ENCODE measurements at places on chromosomes 1 and 21.

- DNase-seq, result no peak
Measured at GRCh38 chr1:17635811-17636210, 96.3 kb downstream of the ARHGEF10L start.

- peak; percentile 22 for DNase-seq
Measured at GRCh38 chr1:156422602-156423091, 53.6 kb downstream of the RHBG start.

- DNase-seq, result no peak
Measured at GRCh38 chr1:216686860-216687766, 36.1 kb downstream of the ESRRG start.

GRCh38 chr1:107405236-107405635 is 264.4 kb downstream of the NTNG1 start:
- DNase-seq, result no peak

DNA sequence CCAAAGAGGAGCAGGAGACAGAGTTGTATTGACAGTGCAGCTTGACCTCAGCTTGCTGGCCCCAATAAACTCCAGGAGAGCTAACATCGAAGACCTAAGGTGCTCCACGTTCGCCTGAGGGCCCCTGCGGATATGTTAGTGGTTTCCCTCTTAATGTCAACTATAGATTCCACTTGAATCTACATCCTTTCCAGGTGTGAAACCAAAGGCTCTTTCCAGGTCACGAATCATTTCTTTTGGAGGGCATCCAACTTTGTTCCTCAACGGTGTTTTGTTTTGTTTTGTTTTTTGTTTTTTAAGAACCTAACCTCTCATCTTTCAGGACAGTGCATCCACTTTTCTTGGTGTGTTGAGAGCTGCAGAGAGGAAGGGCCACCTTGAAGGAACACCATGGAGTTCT is 267.6 kb upstream of the SGIP1 start:
- peak; percentile 14 for DNase-seq

DNA sequence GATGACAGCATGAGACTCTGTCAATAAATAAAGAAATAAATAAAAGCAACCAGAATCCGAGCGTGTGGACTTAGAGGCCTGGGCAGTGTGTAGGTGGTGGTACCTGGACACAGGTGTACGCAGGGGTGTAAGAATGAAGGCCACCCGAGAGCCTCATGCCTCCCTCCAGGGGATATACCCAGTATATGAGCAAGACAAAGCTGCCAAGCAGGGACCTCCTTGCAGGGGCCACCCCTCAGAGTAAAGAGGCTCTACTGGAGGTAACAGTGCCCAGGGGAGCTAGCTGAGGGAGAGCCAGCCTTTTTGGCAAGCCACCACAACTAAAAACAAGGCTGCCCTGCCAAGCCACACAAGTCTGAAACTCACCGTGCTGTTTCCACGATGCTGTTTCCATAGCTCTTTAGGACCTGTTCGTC is 179.2 kb upstream of the RAB4A start:
- DNase-seq, result no peak

DNA sequence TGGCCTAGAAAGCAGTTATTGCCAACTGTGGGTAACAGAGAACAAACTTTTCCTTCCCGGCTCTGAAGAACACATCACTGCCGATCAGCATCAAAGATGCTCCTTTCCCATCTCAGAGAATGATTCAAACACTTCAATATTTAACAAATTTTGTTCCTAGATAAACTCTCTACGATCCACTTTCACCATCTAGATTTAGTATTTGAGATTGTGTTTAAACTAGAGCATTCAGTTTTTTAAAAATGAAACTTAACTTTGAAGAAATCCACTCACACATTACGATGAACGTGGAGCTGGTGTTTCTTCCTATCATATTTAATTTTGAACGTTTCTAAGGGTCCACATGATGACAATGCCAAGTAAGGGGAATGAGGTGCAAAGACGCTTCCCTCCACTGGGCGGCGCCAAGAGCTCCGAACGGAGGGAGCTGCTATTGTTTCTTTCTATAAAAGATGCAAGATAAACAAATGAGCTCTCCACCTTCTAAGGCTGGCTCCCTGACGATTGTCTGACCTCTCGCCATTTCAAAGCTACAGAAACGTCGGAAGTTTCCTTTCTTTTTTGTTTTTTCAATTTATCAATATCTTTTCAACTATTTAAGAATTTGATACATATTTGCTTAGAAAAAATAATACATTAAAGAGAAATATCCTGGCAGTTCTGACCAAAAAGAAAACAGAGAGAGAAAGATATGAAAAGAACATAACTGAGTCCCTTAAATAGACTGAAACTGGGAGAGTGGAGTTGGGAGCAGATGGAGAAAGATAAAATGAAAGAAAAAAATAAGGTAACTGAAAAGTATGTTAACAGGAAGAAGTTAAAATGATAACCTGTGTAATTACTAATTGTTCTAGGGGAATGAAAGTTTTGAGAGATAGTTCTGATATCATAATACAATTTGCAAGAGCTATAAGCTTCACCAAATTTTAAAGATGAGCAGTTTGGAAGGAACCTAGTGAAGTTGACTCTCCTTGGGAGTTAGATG is 4.4 kb upstream of the BARHL2 start:
- peak; percentile 53 for DNase-seq

- DNase-seq, result no peak
Measured at GRCh38 chr1:151312411-151312810, 14.8 kb downstream of the PI4KB start.

DNA sequence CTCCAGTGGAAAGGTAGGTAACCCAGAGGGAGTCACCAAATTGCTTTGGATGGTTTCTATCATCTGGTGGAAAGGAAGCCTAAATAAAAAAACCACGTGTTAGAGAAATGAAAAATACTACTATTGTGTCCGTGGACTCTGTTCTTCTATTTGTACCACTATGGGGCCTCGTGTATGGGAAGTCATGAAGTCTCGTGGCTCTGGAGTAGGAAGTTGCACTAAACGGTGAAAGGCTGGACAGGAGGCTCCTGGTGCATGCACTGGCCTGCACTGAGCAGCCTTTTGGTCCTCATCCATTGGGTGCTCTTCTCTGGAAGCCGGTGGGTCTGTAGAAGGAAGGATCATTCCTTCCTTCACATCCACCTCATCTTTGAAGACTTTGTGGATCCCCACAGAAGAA is 17.0 kb downstream of the F3 start:
- DNase-seq, result no peak

DNA sequence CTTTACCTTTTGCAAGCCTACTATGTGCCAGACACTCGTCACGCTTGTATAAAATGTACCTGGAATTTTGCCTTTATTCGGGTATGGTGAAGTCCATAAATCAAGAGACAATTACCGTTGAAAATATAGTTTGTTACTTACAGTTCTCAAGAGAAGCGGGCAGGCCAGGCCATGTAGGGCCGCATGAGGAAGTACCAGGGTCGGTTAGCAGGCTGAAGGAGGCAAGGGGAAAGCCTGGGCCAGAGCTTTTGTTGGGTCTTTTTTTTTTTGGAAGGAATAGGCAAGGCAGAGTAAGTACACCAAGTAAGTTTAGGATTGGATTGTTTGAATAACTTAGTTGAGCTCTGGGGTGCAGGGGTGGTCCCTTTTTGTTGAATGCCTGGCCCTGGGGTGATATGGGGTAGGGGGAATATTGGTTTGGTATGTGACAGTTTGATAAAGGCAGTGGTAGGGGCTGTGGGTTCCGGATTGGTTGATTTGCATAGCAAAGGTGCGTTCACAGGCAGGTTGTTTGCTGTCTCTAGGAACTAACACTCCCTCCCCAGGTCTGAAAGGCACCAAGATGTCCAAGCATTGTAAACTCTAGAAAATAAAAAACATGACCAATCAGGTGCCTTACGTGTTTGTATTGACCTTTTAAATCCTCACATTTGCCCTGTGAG is 80.7 kb downstream of the KAZN start:
- DNase-seq, result no peak

DNA sequence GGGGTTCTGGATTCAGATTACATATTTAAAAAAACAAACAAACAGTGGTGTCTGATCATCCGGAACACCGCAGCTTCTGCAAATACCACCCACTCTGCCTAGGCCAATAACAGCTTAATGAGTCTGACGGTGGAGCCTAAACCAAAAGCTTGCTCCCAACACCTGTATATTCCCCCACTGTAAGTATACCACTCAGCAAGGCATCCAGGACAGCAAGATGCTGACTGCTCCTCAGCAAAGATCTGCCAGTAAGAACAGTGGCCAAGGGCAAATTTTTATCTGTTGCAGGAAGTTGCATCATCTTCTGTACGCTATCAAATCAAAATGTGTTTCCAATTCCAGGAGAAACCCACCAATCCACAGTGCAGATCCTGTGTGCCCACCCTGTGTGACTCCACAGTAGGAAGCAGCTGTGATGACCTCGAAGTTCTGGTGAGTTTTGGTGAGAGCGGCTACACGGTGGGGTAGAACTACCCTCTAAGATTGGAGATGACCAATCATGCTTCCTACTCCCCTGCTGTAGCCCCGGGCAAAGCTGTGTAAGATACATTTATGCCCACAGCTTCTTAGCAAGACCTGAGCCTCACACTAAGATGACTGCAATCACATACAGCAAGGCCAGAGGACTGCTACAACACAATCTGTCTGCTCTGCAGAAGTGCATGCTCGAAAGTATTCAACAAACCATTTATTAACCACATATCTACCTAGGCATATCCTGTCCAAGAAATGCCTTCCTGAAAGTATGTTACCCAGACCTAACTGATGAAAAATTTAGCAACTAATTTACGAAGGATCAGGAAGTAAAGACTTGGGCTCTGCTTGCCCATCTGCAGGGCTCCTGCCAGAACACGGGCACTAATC is 30.5 kb downstream of the SIPA1L2 start:
- DNase-seq, result no peak

GRCh38 chr1:51421964-51422363 is 91.6 kb upstream of the TTC39A start:
- DNase-seq, result peak; percentile 78

DNA sequence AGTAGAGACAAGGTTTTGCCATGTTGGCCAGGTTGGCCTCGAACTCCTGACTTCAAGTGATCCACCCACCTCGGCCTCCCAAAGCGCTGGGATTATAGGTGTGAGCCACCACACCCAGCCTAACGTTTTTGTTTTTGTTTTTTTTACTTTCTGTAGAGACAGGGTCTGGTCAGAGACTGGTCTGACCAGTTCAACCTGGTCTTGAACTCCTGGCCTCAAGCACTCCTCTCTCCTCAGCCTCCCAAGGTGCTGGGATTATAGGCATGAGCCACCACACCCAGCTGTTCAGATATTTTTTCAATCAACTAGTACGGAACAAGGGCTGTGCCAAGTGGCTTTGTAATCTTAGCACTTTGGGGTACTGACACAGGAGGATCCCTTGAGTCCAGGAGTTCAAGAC is 209.5 kb downstream of the RERE start:
- DNase-seq, result no peak

DNA sequence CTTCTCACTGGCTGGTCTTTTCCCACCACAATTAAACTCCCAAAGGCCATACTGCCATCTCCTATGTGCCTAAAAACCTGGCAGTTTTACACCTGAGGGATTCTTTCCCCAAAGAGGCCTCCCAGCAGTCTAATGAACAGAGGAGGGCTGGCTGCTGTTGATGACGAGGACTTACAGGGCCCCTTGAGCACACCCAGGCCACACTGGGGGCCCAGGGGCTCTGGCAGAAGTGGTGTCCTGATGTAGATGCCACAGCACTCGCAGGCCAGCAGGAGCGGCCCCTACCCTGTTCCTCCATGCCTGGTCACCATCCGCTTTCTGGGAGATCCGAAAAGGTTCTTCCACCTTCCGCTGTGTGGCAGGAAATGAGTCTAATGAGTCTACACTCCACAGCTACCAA is 24.2 kb downstream of the POFUT2 start:
- DNase-seq, result no peak

DNA sequence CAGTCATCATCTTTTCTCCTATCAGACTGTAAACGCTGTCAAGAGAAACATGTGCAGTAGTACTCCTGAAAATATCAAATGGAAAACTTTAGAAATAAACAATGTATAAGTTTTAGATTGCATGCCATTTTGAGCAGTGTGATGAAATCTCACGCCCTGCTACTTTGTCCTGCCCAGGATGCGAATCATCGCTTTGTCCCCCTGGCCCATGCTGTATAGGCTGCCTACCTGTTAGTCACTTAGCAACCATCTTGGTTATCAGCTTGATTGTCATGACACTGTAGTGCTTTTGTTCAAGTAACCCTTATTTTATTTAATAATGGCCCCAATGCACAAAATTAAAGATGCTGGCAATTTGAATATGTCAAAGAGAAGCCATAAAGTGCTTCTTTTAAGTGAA is 363.0 kb downstream of the ZP4 start:
- no peak for DNase-seq

DNA sequence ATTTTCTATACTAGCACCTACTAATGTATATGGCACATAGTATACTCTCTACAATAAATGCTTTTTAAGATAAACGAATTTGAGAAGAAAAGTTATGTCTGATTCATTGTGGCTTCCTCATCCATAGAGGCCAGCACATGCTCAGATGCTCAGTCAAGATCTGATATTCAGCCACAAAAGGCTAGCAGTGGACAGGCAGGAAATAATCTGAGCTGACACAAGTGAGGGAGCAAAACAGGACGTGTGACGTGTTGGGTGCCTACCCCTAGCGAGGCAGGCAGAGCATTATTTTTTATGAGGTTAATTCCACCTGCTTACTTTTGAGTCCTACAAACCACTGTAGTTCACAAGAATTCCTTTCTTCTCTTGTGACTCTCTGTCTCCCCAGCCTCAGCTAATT is 550.9 kb downstream of the SMYD3 start:
- no peak for DNase-seq

DNA sequence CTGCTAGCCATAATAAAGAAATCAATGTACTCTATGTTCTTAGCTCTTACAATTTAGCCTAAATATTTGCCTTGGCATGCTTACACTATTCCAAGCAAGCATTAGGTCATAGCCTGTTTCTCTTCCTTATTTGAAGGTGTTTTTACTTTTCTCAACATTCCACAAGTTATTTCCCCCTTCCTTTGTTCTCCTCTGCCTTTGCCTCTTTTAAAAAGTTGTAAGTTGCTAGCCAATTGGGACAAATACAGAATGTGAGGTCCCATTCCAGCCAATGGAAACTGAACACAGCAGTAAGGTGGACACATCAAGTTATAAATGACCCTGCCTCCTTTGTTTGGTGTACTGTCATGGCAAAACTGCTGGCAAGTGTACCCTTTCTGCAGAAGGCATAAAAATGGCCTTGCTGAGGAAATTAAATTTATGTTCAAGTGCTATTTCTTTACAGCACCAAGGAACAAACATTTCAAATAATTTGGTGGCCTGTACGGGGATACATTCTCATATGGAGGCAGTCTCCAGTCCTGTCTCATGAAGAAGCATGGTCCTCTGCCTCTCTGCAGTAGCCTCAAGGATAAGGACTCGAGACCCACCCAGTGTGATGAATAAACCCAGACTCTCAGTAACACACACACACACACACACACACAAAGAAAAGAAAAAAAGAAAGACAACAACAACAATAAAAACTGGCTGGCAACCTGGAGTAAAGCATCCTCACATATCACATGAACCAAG is 28.8 kb upstream of the FMO1 start:
- DNase-seq, result no peak

Data from RWPE1 (cell line).